ENCODE measurements at places on chromosomes 7 and 10.

DNA sequence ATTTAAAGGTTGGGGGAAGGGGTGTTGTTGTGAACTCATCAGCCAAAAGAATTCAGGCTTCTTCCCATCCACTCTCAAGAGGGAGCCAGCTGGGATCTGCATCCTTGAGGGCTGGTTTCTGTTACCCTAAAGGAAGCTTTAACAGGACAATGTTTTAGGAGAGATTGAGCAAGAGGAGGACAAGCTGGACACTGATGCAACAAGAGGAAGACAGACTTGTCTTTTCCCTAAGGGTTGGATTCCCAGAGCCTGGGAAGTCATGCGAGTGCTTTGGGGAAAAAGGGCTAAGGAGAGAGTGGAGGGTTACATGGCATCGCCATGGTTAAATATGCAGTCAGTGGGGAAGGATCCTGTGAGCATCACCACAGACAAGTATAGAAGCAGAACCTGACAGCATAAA, 47.6 kb upstream of the PDE1C start:
- DNase-seq = no peak

- DNase-seq = no peak
Observed at GRCh38 chr7:50766849-50767207, 15.9 kb downstream of the GRB10 start.

DNA sequence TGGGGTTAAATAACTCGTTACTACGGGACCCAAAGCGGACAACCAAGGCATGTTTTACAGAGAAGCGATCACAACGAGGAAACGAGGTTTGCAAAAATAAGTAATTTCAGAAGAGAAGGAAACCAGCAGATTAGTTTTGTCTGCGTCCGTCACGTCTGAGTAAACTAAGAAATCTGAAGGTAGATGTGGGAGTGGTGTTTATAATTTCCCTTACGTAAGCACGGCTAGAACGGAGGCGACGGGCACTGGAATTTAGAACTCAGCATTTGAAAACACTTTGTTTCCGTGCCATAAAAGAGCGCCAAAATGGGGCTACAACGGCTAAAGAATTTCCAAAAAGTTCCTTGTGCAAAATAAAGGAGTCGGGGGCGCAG, 718 bp upstream of the UMAD1 start:
- DNase-seq = no peak

DNA sequence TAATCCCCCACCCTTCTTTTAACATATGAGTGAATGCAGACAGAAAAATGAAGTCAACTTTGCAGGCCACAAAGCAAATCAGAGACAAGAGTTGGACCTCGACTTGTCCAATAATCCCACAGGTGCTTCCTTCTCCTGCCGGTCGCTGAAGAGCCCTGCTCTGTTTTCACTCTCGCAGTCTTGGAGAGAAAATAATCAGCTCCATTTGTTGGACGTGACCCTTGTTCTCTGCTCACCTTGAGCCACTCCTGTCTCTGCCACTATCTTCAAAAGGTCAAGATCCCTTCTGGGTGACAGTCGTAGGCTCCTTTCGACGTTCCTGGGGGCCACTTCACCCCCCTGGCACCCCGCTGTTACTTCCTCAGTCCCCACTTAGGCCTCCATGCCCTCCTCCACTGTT, 2.8 kb upstream of the KLF6 start:
- no peak for DNase-seq

- peak; percentile 6 for DNase-seq
Observed at GRCh38 chr7:151425670-151426440, 14.1 kb downstream of the CRYGN start.

- DNase-seq = no peak
Observed at GRCh38 chr7:2093843-2094220, 138.9 kb downstream of the MAD1L1 start.

- no peak for DNase-seq
Observed at GRCh38 chr10:13327534-13327933, 20.6 kb downstream of the SEPHS1 start.

DNA sequence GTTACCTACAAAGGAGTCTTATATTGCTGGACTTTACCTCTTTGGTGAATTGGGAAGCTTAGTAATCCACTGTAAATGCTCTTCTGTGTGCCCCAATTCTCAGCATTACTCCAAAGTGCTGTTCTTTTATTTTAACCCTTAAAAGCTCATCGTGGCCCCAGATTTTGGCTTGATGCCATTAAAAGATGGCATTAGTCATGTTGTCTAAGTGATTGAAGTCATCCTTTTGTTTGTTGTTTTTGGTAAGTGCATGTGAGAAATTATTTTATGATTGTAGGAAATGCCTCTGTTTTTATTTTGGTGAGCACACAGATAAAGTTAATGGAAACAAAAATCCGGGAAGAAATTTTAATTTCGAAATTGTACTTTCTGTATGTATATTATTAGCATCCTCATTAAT, 82.5 kb upstream of the GATA3 start:
- DNase-seq = no peak

DNA sequence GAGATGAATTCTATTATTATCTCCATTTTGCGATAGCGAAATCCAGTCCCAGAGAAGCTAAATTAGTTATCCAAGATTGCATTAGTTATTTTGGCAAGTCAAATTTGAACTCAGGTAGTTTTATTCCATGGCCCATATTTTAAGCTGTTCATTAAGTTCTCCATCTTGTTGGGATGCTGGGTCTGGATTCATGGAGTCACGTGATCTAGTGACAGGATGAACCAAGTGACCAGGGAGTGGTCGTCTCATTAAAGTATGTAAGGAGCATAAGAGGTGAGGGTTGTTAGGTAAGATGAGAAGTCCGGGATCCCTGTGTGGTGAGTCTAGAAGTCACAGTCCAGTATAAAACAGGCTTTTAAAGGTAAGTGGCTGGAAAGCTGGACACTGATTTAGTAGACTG, 740.5 kb downstream of the PCDH15 start:
- no peak for DNase-seq
